Stimulated activated CD8-positive, alpha-beta memory T cell treated with anti-CD3 and anti-CD28 coated beads, Interleukin-15, amount 100 ng/mL, for 48 hours (primary cell): ENCODE measurements at places on chromosomes 4 and X.

GRCh38 chrX:122586831-122587230 lies 597.2 kb upstream of the GRIA3 start:
- DNase-seq: no peak

- no peak for DNase-seq
Observed at GRCh38 chrX:4484266-4484665, 770.8 kb upstream of the PRKX start.

DNA sequence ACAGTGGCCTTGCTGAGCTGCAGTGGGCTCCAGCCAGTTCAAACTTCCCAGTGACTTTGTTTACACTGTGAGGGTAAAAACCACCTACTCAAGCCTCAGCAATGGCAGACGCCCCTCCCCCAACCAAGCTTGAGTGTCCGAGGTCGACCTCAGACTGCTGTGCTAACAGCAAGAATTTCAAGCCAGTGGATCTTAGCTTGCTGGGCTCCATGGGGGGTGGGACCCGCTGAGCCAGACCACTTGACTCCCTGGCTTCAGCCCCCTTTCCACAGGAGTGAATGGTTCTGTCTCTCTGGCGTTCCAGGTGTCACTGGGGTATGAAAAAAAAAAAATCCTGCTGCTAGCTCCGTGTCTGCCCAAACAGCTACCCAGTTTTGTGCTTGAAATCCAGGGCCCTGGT lies 168.9 kb upstream of the INTU start:
- no peak for DNase-seq

DNA sequence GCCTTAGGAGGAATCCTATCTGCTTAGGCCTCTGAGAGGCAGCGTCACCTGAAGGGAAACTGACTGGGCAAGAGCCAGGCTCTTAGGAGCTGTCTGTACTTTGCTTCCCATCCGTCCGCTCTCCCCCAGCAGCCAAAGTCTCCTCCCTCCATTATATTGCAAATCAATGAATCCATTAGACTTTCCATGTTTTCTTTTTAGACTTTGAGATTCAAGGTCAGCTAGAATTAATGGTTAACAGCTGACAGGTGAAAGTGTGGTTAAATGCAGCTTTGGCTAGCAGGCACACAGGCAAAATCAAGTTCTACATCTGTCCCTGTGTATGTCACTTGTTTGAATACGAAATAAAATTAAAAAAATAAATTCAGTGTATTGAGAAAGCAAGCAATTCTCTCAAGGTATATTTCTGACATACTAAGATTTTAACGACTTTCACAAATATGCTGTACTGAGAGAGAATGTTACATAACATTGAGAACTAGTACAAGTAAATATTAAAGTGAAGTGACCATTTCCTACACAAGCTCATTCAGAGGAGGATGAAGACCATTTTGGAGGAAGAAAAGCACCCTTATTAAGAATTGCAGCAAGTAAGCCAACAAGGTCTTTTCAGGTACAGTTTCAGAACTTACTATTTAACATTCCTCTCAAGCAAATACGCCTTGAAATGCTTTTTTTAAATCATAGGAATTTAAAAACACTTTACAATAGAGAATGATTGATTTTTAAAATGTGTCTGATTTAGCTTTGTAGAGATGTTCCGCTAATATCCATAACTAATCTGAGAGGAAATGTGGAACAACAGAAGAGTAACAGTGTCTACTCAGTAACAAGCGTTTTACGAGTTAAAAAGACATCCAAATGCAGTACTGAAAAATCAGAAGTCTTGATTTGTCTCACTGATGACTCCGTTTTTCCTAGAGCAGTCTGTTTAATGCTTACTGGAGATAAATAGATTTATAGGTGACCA lies at the start of gene F11:
TSS of gene F11 (plus strand) at position 507 of the 970 bp plus-strand sequence. CDS start 948 bp downstream, outside the sequence.
- DNase-seq: no peak

DNA sequence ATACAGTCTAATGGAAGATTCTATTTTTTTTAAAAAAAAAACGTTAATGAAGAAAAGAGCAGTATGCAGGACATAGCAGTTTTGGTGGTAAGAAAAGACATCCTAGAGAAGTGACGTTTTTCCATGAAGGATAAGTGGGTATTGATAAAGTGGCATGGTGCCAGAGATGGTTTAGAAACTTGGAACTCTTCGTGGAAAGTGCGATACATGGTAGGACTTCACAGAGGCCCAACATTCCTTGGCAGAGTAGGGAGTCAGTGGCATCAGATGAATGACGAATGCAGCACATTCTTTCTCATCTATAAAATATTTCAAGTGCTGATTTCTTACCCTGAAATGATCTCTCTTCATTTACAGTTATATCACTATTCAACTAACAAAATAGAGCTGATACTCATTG lies 298.7 kb downstream of the CCSER1 start:
- no peak for DNase-seq

DNA sequence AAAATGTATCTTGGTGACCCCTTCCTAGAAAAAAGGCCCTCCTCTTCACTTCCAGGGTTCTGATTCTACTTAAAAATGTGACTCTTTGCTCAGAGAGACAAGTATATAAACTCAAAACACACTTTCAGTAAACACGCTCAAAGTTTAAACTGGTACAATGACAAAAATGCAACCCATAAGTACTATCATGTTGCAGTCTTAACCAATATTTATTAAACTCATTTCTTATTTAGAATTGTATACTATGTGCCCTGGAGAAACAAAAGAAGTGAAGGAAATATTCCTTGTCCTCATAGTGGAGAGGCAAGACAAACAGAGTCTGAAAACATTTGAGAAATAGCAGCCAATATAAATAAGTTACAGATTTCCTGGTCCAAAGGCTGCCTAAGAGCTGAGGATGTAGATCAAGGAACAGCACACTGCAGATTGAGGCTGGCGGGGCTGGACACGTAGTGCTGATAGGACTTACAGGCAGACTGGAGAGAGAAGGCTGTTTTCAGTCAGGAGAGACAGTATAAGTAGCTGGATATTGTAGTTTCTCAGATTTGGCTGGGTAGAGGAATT lies 39.1 kb upstream of the ANXA3 start:
- DNase-seq: no peak

DNA sequence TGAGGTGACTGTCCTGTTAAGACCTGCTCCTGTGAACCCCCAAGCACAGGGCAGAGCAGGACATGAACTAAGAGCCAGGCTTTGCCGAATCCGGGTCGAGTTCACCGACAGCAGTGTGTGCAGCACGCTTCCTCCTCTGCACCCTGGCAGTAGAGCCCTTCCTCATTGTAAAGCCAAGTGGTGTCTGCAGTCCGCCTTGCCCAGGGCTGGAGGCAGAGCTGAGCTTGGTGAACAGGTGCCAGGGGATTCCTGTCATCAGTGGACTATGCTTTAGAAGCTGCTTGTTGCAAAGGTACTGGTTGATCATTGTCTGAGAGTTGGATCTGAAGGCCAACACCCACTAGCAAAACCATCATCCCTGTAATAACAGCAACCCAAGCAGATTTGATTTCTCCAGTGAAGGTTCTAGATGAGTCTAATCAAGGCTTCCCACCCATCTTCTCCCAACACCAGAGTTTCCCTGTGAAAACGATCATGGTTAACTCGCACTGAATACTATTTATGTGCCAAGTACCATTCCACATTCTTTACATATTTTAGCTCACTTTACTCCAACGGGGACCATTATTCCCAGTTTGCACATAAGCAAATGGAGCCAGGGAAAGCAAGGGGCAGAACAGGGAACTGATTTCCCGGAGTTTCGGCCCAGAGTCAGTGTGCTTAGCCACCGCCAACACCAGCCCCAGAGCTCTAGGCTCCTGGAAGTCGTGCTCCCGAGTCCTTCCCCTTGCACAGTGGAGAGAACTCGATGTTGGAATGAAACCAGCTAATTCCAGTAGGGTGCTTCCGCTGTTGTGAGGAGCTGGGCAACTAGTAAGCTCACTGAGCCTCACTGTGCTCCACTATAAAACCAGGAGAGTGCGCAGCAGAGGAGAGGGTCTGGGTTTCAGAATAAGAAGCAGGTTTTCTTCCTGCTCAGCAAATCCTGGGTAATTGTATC lies 1.4 kb upstream of the SLC34A2 start:
- DNase-seq: no peak
